ENCODE measurements at places on chromosomes 13 and 19. TPM values are rescaled to one million over a fixed set of nuclear protein-coding genes. Genes with fewer than 3 reads are reported as not detected.

Gene NLRP9
- total RNA-seq = not detected

Gene RNF225
- total RNA-seq = not detected

Gene MEIS3
- total RNA-seq = 25.0 TPM

Gene IRGC
- not detected for total RNA-seq

Gene CLDND2
- total RNA-seq = not detected

Gene PSG11
- total RNA-seq = not detected

Gene LAIR1
- 13.8 TPM for total RNA-seq

Gene KLHL1
- total RNA-seq = 0.88 TPM

Gene GRK1
- total RNA-seq = not detected

Gene CGB1
- not detected for total RNA-seq

Gene ZNF226
- 23.0 TPM for total RNA-seq

Gene ZNF234
- 13.7 TPM for total RNA-seq

Gene MYO1F
- 20.0 TPM for total RNA-seq

Gene OR7C1
- under 0.01 TPM for total RNA-seq

Gene IL12RB1
- total RNA-seq = 1.3 TPM

Gene CGB2
- not detected for total RNA-seq

Gene SLC10A2
- total RNA-seq = 0.12 TPM

Gene ADM5
- total RNA-seq = 0.76 TPM

Gene CDX2
- total RNA-seq = not detected

Gene ZNF211
- 25.0 TPM for total RNA-seq

Gene PRR19
- 0.70 TPM for total RNA-seq

Gene COX7A1
- total RNA-seq = 36.9 TPM

Gene ELSPBP1
- total RNA-seq = not detected

Gene ZNF177
- 7.1 TPM for total RNA-seq

Data from metanephros (tissue), 2 donors.